ENCODE measurements at places on chromosomes 6 and 20. TPM values are rescaled to one million over a fixed set of nuclear protein-coding genes. Genes with fewer than 3 reads are reported as not detected.

DNA sequence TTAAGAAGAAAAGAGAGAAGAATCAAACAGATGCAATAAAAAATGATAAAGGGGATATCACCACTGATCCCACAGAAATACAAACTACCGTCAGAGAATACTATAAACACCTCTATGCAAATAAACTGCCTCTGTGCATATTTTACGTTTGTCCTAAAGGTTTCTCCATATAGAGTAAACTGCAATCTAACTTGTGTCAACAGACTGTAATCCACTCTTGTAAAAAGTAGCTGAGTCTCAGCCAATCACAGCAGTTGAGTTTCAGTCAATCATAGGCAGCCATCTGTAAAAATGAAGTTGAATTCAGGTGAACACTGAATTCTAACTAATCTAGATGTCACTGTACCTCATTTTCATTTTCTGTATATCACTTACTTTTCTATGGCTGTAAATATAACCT, 112.2 kb upstream of the SYNCRIP start:
- no peak for DNase-seq

- DNase-seq, result no peak
Observed at GRCh38 chr20:25191051-25191450, 4.5 kb upstream of the ENTPD6 start.

Gene LAMA5
- total RNA-seq, result 763 TPM

GRCh38 chr6:89237158-89237557, 20.0 kb upstream of the GABRR1 start:
- DNase-seq, result no peak

- DNase-seq, result no peak
Observed at GRCh38 chr20:57888591-57888990, 178.8 kb upstream of the PMEPA1 start.

Gene MYH7B
- total RNA-seq, result 0.52 TPM

Gene BACH2
- 7.2 TPM for total RNA-seq

Gene MLN
- not detected for total RNA-seq

DNA sequence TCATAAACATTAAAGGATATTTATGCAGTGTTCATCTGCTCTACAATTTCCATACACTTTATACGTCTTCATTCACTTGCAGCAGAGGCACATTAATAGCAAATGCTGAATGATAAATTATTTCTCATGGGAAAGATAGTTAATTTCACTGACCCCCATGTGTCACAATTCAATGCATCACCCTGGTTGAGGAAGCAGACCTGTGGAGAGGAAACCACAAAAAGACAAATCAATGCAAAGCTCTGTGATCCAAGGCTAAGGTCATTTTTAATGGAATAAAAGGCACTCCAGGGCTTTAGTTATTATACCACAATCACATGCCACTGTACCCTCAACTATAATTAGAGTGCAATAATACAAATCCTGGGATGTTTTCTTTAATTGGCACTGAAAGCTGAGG, 40.3 kb upstream of the TENT5A start:
- no peak for DNase-seq

DNA sequence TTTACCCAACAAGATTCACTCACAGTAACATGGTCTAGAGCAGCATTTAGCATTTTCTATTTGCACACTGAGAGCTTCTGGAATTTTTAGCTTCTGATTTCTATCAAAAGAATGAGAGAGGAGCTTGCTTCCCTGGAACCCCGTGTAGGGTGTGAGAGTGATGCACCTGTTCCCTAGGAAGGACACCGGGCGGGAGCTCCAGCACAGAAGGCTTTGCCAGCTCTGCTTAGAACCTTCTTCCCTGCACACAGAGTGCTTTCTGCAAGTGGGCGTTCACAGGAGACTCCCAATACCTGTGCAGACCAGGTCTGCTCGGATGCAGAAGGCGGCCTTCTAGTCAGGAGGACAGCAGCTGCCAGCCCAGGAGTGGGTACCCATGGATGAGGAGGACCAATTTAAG, 217.3 kb downstream of the TBXT start:
- no peak for DNase-seq

Gene RAET1L
- 2.3 TPM for total RNA-seq

DNA sequence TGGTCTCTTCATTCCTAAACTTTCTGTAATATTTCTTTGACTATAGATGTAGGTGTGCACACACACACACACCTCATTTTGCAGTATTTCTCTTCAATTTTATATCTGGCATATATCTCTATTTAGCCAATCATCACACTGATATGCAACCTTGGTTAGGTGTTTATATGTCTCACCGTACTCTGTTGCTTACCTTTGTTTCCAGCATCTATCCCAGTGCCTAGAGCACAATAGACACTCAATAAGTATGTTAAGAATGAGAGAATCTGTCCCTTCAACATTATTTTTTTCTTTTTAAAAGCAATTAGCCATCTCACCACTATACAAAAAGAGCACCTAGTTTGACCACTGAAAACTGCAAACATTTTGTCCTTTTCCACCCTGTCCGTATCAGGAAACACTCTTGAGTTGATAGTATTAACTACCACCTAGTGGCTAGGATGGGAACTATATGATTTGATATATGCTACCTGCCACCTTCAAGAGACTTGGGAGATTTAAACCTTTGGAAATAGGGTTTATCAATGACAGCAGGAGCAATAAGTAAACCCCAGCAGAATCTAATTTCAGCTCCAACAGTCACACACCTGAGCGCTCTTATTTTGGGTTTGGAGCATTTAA, 48.7 kb upstream of the RSPO3 start:
- no peak for DNase-seq

DNA sequence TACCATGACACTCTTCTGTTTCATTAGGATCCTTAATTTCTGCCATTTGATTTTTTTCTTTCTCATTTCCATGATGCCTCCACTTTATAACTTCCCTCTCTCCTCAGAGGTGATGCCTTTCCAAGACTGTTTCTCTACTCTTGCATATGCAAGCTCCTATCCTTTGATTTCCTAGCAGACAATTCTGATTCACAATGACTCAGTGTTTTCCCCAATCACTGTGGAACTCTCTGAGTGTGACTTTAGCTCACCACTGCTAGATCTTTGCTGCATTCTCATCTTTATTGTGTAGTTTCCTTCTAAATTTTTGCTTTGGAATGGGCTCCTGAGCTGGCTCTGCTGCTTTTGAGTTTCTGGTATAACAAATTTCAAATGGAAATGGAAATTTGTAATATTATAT, 184.9 kb downstream of the TINAG start:
- no peak for DNase-seq

Gene ZBTB2
- 15.7 TPM for total RNA-seq

Gene ANKRD66
- not detected for total RNA-seq

DNA sequence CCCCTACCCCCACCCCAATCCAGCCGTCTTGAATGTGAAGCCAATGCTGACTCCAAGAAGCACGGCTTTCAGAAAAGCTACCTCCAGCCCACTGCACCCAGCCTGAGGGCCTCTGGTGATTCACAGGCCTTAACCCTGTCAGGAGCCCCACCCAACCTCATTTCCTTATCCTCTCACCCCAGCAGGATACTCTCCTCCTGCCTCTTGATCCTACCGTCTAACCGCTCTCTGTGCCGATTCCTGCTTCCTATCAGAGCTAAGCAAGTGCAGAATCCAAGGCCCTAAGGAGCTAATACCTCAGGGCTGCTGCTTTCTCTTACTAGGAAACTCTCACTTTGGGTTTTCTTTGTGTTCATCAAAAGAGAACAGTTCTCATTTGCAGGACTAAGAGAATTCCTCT, 47.2 kb downstream of the TRERF1 start:
- peak; percentile 74 for DNase-seq

DNA sequence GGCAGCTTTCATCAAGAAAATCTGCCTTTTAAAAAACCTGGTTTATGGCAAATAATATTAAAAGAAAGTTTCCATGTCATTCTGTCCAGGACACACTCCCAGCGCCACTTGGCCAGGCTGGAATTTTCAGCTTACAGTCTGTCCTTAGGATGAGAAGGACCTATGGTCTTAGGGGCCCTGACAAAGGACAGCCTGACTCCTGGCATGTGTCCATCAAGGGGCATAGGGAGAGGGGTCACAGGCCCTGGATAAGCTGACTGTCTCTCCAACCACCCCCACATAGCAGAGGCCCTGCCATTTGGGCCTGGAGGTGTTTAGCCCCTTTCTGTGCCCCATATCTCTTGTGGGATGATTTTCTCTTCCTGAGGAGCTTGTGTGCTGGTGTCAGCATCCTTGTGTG, 60.6 kb downstream of the ADTRP start:
- DNase-seq, result no peak

DNA sequence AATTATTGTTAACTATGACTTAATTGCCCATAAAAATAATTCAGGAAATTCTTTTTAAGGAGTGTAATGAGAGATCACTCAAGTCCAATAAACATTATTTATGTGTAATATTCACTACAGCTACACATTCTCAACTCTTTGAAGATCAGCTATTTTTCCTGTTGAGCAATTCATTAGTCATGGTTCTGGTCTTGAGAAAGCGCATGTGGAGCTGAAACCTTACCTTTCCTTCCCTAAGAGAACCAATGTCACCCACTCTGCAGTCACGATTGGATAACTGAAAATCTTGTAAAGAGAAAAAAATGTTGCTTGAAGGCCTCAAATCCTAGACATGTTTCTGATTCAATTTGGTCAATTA, 736.9 kb upstream of the MARCKS start:
- DNase-seq, result peak; percentile 26

DNA sequence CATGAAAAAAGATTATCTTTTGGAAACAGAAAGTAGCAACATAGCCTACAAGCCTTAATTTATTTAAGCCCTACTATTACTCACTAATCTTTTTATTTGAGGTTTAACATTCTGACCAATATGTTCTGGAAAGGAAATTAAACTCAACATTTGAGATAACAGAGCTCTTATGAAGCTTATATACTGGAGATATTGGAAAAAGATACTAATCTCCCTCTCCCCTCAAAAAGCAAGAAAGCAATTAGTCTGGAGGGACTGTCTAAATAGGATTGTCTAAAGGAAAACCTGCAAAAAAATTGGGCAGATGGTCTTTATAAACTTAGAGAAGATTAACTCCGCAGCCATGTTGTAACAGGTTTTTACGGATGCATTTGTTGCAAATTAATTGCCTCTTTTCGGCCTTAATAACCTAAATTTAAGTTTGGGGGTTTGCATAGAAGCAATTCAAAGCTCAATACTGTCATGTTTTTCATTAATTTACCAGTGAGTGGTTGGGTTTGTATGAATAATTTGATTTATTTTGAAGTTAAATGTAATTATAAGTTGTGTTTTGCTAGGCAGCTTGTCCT, 79.1 kb downstream of the SHLD1 start:
- no peak for DNase-seq

Gene PLCB4
- 12.9 TPM for total RNA-seq

DNA sequence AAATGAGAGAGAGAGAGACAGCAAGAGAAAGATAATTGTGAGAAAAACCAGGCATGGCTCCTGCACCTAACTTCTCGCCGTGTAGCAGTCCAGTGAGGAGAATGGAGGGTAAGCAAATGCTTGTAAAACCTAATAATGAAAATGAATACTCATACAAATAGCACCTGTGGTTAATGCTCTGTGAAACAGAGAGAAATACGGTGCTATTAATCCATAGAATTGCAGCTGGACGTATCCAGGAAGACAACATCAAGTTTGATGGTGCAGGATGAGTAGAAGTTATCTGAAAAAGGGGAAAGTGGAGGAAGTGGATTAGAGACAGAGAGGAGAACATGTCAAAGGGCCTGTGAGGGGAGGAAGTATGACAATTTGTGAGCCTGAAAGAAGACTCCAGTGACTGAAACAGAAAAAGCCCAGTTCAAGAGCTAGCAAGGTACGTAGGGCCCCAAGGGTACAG, 89.4 kb upstream of the PAK5 start:
- DNase-seq, result no peak

Gene TREM2
- total RNA-seq, result not detected

DNA sequence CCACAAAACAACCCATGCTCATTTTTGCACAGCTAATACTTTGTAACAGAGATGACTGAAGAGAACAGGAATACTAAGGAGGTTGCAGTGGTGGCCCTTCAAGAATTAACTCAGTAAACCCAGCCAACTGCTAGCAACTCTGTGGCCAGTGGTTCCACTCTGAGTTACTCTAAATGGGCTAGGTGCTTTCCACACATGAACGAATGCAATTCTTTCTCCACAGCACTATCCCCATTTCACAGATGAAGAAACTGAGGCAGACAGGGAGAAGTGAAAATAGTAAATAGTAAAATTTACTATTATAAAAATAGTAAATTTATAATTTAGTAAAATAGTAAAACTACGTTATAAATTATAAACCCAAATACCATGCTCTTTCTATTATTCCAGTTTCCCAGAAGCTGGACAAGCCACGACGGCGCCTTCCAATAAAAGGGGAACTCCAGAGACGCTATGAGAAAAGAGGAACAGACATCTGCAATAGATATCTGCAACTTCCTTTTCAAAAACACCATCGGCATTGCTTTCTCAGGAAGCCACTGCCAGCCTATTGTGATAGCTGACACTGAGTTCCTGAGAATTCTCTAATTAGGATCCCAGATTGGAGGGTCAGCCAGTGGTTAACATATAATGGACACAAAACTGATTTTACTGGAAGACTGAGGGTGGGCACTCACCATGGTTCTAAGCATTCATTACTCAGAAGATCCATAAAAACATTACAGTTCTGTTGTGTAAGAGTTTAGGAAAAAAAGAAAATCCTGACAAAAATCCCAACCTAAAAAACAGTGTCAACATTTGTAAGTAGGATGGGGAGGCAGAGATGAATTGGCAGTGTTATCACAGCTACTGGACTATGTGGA, 16.2 kb downstream of the FKBP1A start:
- DNase-seq, result no peak

DNA sequence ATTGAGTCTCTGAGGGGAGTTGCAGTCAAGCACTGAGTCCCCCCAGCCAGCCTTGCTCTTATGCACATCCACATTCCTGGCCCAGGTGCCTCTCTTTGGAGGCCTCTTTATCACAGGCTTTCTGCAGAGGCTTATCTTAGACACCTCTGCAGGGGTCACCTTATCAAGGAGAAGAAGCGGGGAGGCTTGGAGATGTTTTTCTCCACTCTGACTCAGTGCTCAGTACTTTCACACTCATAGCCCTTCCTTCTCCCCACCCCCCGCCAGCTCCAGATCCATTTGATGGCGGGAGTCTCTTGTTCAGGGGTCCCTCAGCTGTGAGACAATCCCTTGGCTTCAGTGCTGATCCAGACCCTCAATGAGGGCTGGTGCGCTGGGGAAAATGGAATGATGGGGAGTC, 132.1 kb upstream of the TSHZ2 start:
- DNase-seq, result no peak

DNA sequence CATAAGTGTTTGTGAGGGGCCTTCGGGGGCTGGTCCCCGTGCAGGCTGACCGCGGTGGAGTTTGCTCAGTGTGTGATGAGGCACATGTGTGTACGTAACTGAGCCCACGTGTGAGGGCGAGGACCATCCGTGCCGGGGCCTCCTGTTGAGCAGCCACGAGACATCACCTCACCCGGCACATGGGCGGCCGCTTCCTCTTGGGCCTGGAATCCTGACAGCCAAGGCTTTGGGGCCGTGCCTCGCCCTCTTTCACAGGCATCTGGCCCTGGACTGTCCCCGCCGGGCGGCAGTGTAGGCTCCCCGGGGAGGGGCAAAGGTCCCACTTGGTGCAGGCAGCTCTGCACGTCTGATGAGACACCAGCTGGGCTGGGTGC, 202.3 kb downstream of the DLL1 start:
- DNase-seq, result no peak

- DNase-seq, result peak; percentile 8
Observed at GRCh38 chr20:5191829-5192569, 65.2 kb downstream of the CDS2 start.
